ACHN (cell line): ENCODE measurements at places on chromosomes 12 and 14.

- no peak for DNase-seq
These were observed 17.2 kb upstream of the KRT83 start for GRCh38 chr12:52338241-52338960.

- no peak for DNase-seq
These were observed 151.7 kb downstream of the MON2 start for GRCh38 chr12:62618319-62618718.

- DNase-seq: no peak
These were observed 17.6 kb downstream of the C14orf132 start for GRCh38 chr14:96056509-96057422.

GRCh38 chr12:19223695-19224094, 94.2 kb downstream of the PLEKHA5 start:
- DNase-seq: peak; percentile 41

DNA sequence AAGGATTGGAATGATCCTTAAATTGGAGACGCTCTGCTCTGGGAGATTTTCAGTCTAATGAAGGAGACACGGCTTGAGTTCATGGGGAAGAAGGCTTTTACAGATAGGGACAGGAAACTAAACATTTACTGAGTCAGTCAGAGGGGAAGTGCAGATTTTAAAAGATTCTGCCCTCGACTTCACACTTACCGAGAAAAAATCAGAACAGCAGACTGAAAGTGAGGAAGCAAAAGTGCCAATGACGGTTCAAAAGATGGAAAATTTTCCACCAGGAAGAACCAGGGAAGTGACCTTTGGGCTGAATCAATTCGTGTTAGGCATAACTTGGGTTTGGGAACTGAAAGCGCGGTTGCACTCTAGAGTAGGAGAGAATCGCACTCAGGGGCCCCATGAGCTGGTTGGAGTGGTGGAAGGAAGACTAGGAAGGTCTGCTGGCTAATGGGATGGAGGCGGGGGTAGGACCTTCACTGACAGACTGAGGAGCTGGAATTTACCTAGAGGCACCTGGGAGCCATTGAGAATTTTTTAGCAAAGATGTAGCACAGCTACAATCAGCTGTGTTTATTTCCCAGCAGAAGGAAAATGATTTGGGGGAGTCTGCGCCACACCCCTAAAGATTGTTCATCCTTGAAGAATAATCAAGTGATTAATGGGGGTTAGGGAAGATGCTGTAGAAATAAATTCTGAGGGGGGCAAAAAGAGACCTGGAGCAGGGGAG, 1.2 kb downstream of the KCNK13 start:
- DNase-seq: no peak

DNA sequence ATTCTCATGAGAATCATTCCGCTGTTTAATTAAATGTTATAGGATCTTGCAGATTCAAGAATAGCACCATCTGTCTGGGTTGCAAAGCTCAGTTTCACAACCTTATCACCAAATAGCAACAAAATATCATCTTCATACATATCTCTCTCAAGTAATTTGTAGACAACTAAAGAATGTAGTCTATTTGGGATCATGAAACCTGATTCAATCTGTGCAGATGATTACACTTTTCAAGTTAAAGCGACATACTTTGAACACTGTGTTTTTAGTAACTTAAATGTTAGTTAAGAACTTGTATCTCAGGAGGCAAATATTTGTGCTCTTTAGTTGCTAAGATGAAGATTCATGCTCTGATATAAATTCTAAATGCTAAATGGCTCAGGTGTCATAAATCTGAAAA, 14.8 kb downstream of the MED13L start:
- DNase-seq: no peak

- no peak for DNase-seq
These were observed 942 bp downstream of the ZC2HC1C start for GRCh38 chr14:75070383-75070782.

- DNase-seq: peak; percentile 74
These were observed 24.5 kb downstream of the SSH1 start for GRCh38 chr12:108832730-108833354.

DNA sequence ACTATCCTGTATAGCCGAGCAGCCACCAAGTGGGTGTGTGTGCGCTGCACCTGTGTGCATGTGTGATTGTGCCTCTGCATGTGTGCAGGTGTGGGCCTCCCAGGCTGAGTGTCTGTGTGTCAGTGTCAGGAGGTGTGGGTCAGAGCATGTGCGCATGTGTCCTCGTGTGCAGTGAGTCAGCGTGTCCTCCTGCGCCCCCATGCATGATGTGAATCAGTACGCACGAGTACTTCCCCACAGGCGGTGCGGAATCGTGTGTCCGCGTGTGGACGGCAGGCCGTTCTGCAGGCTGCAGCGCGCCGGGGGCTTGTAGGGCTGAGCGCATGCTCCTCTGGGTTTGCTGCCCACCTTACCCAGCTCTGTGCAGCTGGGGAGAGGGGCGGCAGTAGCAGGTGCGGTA, 34.2 kb downstream of the DTX1 start:
- no peak for DNase-seq
